Stimulated activated CD8-positive, alpha-beta memory T cell treated with anti-CD3 and anti-CD28 coated beads, Interleukin-12 subunit alpha, Interleukin-12 subunit beta, amount 100 ng/mL, for 1 hour (primary cell): ENCODE measurements at places on chromosomes 5 and 9.
A peak's percentile ranks its signal among the peaks of the same experiment; 100 is the strongest.

DNA sequence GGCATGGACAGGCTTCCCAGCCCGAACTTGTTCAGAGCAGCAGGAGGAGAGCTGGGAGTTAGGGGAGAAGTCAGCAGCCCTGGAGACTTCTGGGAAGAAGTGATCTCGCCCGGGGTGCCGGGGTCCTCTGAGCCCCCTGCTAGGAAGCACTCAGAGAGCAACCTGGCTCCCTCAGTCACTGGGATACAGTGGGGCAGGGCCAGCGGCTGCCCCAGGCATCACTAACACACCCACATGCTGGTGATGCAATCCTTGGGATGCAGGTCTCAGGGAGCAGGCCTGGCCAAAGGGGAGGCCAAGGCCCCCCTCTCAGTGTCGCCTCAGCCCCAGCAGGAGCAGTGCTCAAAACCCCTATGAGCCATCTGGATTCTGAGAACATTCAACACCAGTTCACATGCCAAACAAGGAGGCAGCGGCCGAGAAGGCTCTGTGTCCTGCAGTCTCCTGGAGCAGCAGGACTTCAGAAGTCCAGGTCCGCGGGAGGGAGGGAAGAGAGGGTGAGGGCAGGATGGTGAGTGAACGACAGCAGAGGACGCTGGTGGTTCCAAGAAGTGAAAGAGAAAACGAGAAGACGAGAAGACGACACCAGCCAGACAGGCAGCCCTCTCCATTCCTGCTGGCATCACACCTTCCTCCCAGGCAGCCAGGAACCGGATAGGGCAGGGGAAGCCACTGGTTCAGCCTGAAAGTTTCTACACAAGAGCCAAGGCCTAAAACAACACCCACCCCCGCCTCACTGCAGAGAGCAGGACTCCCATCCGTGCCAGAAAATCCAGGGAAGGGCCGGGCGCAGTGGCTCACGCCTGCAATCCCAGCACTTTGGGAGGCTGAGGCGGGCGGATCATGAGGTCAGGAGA, 2.3 kb downstream of the PNPLA7 start:
- no peak for DNase-seq

DNA sequence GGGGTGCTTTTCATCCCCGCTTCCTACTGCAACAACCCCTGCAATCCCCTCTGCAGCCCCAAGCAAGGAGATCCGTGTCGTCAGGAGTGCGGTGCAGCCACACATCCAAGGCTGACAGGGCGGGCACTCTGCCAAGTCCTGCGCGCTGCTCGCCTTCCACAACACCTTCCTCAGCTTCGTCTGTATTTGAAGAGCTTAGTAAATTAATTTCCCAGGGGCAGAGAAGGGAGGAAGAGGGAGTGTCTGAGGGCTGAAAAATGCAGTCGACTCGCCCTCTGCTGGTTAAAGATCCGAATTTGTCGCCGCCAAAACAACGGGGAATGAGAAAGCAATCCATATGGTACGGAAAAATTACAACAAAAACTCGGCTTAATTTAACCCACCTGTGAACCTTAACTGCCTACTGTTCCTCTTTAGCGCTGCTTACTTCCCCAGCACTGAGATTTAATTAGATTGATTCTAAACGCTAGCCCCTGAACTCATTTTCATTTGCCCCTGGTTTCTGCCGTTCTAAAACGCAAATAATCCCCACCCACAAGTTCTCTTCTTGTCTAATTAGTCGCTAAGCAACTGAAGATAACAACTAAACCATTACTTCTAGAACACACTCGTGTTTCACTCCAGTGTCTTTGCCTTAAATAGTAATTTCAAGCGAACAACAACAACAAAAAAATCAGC, 10.9 kb upstream of the PCDHB1 start:
- no peak for DNase-seq

DNA sequence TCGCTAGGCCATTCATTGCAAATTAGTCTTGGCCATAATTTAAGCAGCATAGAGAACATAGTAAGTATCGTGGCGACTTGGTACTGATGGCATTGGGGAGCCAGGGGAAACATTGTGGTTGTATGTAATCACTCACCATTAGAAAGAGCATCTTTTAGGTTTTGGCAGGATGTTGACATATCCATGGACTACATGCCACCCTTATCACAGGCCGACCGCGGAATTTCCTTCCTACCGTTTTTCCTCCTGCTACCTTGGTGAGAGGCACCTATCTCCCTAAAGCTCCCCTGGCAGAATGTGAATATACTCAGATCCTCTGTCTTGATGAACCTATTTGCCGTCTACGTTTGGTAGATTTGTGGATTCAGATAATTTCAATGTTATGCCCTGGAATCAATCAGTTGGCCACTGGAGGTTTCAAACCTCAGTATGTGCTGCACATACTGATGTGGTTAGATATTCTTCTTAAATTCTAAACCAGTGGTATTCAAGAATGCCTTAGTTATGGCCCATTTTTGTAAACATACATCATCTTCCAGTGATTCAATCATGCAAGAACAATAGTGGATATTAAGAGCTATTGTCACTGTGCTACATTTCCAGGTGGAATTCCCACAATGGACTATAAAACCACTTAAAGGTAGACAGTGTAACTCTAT, 271.0 kb upstream of the HAPLN1 start:
- no peak for DNase-seq

GRCh38 chr9:28921857-28922500, 1348.7 kb upstream of the C9orf72 start:
- DNase-seq, result no peak

GRCh38 chr9:33263131-33264002, 1.1 kb downstream of the BAG1 start:
- no peak for DNase-seq

DNA sequence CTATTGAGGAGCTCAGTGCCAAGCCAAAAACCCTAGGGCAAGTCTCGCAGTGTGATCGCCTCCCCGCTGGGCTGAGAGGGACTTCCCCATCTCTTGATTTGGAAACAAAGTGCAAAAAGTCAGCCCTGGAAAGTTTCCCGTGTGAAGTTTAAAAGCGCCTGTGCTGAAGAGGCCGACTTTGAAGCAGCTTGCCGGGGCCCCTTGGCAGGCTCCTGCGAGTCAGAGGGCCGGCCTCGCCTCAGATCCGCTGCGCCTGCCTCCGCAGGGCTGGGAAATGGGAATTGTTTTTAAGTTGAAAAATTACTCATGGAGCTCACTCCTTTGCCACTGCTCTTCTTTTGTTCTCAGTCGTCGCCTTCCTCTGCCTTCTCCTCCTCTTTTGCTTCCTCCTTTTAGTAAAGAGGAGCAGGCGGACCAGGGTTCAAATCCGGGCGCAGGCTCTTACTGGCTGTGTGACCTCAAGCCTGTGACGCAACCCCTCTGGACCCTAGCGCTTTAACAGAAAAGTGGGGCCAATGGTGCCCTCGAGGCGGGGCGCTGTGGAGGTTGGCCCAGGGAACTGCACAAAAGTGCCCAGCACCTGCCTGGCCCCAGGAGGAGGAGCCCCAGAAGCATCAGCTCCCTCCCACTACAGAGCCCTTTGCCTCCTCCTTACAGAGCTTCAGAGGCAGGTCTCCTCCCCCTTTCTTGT, 14.7 kb upstream of the LHX2 start:
- DNase-seq, result no peak

GRCh38 chr5:43309637-43310036, 3.6 kb downstream of the HMGCS1 start:
- no peak for DNase-seq

GRCh38 chr9:17906841-17907778, 328.2 kb downstream of the SH3GL2 start:
- no peak for DNase-seq

DNA sequence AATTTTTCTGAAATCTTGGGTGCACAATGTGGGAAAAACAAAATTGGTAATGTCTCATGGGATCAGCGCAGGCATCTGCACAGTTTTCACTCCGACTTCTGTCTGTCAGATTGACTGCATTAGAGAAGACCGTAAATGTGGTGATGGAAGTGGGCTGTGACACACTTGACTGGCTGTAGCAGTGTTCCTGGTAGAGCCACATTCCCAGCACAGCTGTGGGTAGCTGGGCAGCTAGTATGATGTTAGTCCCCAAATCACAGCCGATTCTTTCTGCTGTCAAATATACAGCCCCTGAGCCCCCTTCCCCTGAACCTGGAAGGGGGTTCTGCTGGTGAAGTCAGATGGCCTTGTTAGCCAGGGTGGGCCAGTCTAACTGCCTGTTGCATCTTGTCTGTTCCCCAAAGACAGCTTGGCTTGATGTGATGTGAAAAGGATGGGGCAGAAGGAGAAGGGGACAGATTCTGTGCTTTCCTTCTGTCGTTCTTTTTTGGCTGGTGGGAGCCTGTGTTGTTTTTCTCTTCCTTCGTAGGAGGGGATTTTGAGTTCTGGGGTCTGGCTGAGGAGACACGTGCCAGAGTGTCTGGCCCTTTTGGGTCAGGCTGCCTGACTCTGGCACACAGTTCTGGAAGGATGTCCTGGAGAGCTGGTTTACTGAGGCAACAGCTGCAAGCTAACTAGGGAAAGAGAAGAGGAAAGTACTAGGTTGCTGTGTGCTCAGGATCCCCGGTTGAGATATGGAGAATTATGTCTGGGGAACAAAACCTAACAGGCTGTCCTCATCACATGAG, 66.4 kb upstream of the SPRY4 start:
- DNase-seq, result no peak

GRCh38 chr5:27434335-27434734, 395.9 kb upstream of the CDH9 start:
- DNase-seq, result no peak

GRCh38 chr5:59569608-59570334, 323.8 kb downstream of the PDE4D start:
- no peak for DNase-seq

DNA sequence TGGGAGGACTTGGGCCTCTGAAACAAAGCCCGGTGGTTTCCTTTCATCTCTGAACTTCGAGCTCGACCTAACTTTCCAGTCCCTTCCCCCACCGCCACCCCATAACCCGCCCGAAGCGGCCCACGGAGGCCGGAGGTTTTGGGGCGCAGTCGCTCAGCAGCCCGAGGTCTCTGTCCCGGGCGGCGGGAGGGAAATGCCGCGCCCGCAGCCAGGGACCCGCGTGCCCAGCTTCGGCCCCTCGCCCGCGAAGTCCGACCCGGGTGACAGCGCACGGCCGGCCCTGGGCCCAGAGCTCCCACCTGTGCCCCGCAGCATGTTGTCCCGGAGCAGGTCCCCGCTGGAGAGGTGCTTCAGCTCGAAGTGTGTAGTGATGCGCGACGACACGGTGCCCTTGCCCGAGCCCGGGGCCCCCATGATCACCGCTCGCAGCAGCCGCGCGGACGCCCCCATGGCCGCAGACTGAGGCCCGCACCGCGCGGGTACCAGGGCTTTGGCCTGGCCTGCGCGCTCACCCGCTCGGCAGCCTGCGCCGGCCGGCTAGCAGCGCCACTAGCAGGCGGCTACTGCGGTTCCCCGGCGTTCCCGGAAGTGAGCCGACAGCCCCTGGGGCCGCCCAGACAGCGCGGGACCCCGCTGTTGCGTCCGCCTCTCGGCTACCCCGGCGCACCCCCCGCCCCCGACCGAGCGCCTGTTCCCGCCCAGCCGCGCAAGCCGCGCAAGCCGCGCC, at the start of gene AK3:
TSS of gene AK3 (minus strand) at position 565 of the 727 bp plus-strand sequence. CDS start at position 450, 115 bp downstream.
- peak; percentile 72 for DNase-seq

GRCh38 chr9:129258124-129258822, 80.2 kb upstream of the IER5L start:
- peak; percentile 81 for DNase-seq

DNA sequence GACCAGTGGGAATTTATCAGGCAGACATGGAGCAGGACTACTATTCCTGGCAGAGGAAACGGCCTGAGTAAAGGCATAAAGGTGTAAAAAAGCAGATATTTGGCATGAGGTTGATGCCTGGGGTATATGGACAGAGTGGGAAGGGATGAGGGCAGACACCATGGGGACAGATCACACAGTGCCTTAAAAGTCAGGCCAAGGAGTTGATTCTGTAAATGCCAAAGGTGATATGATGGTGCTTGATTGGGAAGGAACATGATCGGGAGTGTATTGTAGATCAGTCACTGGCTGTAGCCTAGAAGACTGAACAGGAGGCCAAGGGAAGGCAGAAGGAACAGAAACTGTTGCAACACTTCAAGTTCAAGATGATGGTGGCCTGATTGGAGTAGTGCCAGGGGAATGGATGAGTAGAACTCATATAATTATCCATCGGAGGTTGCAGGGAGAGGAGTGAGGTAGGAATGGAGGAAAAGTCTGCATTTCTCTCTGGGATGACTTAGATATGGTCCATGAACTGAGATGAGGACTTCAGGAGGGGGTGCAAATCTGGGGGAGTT, 594.3 kb upstream of the KLF4 start:
- no peak for DNase-seq

DNA sequence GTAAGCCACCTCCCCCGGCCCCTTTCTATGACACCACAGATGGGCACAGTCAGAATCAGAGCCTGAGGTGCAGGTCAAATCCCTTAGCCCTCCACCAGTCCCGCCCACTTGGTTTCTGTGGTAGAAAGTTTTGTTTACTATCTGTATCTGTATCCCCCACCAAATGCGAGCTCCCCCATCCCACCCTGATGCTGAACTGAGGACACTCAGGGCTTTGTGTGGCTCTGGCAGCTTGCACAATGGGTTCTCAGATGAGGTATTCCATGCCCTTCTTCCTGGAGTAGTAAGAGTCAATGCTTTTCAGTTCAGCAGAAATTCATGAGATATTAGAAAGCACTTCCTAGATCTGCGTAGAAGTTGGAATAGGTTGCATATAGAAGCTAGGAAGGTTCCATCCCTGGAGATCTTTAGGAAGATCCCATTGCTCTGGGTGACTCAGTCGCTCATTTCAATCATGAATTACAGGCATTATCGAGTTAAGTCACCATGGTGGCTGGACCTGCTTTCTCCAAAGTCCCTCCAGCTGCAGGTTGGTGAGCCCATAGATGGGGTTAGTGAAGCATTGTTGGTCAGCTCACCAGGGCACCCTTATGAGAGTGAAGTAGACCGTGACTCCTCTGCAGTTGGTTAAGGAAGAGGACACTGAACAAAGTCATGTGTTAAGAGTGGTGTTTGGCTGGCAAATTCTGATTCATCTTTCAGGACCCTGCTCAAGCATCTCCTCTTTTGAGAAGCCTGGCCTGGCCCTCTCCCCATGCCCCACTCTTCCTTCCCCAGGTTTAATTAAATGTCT, 10.6 kb upstream of the KCNIP1 start:
- no peak for DNase-seq

DNA sequence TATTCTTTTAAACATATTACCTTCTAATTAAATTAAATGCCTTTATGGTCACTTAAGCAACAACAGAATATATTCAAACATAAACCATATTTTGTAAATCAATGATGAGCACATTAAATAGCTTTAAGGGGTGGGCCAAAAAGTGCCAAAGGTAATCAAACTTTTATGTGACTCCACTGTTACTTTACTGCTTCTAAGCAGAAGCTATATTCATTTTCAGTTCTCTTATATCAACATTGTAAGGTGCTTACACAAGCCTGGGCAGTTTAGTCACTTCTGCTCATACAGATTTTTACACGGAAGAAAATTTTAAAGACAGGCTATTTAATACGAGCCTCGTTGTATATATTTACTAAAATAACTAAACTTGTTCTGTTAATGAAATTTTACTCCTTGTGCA, 29.9 kb downstream of the RFX3 start:
- no peak for DNase-seq

- DNase-seq, result no peak
These were observed 14.7 kb downstream of the GM2A start for GRCh38 chr5:151267491-151268260.
